ENCODE measurements at places on chromosomes 4 and X. TPM values are rescaled to one million over a fixed set of nuclear protein-coding genes. Genes with fewer than 3 reads are reported as not detected.
A peak's percentile ranks its signal among the peaks of the same experiment; 100 is the strongest.

GRCh38 chr4:24470666-24471485 is 113.5 kb downstream of the DHX15 start:
- peak; percentile 50 for DNase-seq

GPR34 gene
- not detected for total RNA-seq

ANXA5 gene
- 98.2 TPM for total RNA-seq

CFI gene
- total RNA-seq: 3.2 TPM
